ENCODE measurements at places on chromosomes 3 and 15. TPM values are rescaled to one million over a fixed set of nuclear protein-coding genes. Genes with fewer than 3 reads are reported as not detected.

The TMEM212 gene
- not detected for total RNA-seq

The ESYT3 gene
- total RNA-seq: 0.51 TPM

The GOLGA6D gene
- not detected for total RNA-seq

The SPESP1 gene
- total RNA-seq: 4.6 TPM

The LYZL4 gene
- total RNA-seq: not detected

The CX3CR1 gene
- total RNA-seq: under 0.01 TPM

The SPATA12 gene
- not detected for total RNA-seq

The ARL13B gene
- total RNA-seq: 11.6 TPM

GRCh38 chr3:113070681-113071113 lies 79.9 kb downstream of the GTPBP8 start:
- peak; percentile 59 for DNase-seq

DNA sequence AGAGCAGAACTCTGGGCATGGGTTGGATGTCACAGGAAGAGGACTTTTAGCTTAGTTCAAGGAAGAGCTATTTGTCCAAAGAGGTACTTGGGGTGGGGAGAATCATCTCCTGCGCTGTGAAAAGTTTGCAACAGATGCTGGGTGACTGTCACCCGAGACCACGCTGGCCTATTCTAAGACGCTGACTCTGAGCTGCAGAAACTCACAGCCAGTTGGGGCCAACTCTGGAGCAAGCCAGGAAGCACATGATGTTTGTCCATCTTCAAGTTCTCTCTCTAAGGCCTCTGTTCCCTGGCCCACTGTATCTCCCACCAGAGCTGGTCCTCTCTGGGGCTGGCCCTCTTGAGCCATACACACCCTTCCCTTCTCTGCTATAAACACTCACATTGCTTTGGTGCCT lies 17.9 kb upstream of the CDCP1 start:
- no peak for DNase-seq

DNA sequence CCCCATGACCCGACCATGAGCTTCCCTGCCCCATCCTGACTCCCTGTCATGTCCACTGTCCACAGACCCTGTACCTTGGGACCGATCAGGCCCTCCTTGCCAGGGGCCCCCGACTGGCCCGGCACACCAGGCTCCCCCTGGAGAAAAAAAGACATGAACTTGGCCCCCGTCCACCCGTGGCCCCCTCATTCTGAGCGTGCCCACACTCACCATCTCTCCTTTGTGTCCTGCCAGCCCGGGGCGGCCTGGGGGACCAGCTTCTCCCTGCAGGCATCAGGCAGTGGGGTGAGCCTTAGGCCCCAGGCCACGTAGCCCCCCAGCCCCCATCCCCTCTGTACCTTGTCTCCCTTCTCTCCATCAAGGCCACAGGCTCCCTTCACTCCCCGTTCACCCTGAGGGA lies 3.9 kb upstream of the UCN2 start:
- DNase-seq: no peak

DNA sequence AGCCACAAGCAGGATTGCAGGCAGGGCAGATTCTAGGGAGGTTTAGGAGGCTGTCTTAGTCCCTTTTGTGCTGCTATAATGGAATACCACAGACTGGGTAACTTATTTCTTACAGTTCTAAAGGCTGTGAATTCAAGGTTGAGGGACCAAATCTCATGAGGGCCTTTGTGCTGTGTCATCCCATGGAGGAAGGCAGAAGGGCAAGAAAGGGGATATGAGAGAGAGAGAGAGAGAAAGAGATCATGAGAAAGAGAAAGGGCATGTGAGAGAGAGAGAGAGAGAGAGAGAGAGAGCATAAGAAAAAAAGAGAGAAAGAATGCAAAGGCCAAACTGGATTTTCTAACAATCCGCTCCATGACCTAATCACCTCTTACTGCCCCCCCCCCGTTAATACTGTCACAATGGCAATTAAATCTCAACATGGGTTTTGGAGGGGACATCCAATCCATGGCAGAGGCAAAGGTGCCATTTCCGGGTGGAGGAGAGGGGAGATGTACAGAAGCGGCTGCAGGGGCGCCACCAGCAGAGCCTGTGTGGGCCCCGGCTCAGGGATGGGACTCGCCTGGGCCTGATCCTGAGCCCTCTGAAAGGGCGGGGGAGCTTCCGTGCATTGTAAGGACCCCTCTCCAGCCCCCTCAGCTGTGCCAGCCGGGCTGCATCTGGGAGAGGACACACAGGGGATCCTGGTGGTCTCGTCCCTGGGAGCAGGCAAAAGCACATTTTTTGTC lies 20.5 kb downstream of the MRPS11 start:
- no peak for DNase-seq

DNA sequence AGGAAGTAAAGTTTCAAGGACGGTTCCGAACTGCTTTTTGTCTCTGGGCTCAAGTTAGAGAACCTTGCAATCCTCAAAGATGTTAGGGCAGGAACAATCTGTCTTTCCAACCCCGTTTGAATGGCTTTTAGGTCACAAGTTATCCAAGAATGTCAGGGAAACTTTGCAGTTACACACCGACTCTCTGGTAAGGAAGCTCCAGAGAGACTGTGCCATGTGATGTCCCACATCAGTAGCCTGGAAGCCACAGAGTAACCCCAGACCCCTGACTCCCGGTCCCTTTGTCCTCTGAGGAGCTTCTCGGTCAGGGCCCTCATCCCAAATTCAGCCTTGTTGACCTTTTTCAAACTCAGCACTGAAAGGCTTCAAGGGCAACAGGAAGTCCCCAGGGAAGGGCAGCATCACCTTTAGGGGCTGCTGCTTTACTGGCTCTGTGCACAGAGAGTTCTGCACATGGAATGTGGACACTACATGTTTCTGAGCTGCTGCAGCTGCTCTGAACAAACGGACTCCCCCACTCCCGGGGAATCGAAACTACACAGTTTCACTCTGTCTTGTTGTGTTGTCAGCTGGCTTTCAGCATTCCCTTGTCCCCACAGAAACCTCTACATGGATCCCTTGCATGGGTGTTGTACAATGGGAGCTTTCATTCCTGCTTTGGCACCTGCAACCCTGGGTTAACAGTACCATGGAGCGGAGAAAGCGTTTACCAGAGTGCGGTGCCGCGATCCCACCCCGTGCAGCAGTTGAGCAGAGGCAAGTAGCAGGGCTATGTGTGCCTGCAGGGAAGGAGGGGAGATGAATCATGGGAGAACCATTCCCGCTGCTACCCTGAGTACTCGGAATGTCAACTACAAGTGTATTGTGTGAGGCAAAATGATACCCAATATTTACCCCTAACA lies 408.2 kb upstream of the THBS1 start:
- DNase-seq: peak; percentile 73

DNA sequence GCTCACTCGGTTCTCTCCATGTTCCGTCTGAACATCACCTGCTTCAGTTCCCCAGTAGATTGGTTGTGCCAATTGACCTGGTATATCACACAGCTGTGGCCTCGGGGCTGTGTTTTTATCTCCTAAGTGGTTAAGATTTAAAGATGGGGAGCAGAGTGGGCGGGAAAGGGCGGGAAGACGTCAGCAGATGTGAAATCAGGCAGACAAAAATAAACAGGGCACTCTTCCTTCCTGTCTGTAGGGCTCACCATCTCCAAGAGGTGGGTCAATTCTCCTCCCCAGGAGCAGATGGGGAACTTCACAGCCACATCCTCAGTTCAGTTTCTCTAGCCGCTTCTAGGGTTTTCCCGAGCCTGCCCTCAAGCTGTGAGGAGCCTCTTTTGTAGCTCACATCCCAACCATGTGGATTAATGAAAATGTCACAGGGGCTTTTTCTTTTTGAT lies 26.8 kb upstream of the LIMD1 start:
- DNase-seq: no peak

GRCh38 chr15:41583795-41584194 lies 24.8 kb downstream of the TYRO3 start:
- DNase-seq: no peak

DNA sequence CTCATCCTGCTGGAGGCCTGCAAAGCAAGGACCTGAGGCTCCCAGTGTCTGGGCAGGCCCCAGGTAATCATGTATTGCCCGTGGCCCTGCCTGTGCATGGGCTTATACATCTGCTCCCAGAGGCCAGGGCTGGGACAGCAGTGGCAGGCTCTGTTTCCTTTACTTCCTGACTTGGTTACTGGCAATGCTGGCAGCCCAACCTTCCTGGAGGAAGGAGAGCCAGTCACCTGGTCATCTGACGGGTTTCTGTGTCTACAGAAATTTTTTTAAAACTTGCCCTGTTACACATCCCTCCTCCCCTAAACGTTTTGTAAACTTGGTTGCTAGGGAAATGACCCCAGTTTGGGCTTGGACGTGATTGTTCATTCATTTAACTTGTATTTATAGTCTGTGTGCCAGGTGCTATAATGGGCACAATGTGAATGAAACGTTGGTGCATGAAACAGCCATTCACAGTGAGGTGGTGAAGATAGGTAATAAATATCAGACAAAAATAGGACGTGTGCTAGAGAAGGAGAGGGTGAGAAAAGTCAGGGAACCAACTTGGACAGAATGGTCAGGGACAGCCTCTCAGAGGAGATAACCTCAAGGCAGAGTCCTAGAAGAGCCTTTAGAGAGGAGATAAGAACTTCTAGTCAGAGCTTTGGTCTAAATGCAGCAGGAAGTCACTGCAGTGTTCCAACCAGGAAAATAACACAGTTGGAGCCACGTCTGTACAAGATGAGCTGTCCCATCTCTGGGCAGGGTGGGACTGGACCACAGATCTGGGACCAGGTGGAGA lies 14.1 kb downstream of the TEX264 start:
- DNase-seq: no peak

- DNase-seq: no peak
Measured at GRCh38 chr3:23829242-23829934, 23.6 kb downstream of the UBE2E1 start.

GRCh38 chr15:62564886-62565633 lies 400.0 kb upstream of the C2CD4B start:
- DNase-seq: no peak

GRCh38 chr3:197218210-197218609 lies 80.2 kb downstream of the DLG1 start:
- peak; percentile 30 for DNase-seq

- DNase-seq: no peak
Measured at GRCh38 chr3:190323246-190323626, 990 bp upstream of the CLDN1 start.

GRCh38 chr15:69784798-69785566 lies 312.7 kb downstream of the TLE3 start:
- peak; percentile 65 for DNase-seq

GRCh38 chr3:112405845-112406244 lies 72.9 kb downstream of the CD200 start:
- DNase-seq: no peak

- DNase-seq: peak; percentile 79
Measured at GRCh38 chr3:149479621-149480325, 5.3 kb downstream of the TM4SF4 start.

DNA sequence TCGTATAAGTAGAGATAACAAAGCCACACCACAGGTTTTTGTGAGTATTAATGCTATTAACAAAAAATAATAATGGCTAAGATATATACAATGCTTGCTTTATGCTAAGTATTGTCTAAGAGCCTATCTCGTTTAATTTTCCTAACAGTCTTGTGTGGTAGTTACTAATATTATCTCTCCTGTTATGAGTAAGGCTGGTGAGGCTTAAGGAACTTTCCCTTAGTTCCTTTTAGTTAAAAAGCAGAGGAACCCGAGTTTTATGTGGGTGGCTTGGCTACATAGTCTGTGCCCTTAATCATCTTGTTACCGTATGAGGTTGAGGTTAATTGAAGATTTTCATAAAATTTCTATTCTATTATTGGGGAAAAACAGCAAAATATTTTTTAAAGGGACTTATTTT lies 218.4 kb downstream of the SOX2 start:
- DNase-seq: no peak

DNA sequence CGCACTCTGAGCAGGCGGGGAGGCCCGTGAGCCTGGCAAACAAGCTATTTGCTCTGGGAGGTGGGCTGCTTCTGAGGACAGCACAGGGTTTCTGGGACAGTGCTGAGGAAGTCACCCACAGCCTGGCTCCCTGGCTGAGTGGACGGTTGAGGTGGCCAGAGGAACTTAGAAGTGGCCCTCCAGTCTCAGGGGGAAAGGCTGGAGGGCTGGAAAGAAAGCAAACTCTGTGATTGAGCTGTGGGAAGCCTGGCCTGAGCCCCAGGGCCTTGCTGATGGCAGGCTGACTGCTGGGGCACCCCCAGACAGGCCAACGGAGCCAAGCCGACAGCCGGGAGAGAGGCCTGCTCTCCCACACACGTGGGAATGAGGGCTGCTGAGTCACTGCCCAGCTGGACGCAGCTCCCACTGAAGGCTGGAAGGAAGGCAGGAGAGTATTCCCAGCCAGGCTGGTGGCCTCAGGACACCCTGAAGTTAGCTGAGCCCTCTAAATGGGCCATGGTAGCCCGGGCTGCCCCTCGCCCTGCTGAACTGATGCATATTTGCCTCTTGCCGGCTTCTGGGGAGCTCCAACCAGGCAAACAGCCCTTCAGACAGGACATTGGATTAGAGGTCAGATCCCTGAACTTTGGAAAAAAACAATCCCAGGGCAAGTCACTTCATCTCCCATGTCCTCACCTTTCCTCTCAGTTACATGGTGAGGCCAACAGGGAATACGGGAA lies 98.0 kb upstream of the TLE3 start:
- peak; percentile 91 for DNase-seq

GRCh38 chr3:125194061-125194848 lies 18.3 kb downstream of the SLC12A8 start:
- peak; percentile 6 for DNase-seq

GRCh38 chr15:29938361-29939335 lies 116.4 kb upstream of the TJP1 start:
- DNase-seq: peak; percentile 42

GRCh38 chr3:113300596-113300995 lies 89.2 kb downstream of the BOC start:
- no peak for DNase-seq

GRCh38 chr3:150737874-150738679 lies 24.9 kb downstream of the SIAH2 start:
- DNase-seq: peak; percentile 41

DNA sequence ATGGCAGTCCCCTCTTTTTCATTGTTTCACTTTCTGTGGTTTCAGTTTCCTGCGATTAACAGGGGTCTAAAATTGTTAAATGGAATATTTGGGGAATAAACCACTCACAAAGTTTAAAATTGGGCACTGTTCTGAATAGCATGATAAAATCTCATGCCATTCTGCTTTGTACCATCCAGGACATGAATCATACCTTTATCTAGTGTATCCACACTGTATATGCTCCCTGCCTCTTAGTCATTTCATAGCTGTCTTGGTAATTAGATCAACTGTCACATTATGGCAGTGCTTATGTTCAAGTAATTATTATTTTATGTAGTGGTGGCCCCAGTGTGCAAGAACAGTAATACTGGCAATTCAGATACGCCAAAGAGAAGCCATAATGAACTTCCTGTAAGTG lies 734.5 kb downstream of the ZPLD1 start:
- no peak for DNase-seq

DNA sequence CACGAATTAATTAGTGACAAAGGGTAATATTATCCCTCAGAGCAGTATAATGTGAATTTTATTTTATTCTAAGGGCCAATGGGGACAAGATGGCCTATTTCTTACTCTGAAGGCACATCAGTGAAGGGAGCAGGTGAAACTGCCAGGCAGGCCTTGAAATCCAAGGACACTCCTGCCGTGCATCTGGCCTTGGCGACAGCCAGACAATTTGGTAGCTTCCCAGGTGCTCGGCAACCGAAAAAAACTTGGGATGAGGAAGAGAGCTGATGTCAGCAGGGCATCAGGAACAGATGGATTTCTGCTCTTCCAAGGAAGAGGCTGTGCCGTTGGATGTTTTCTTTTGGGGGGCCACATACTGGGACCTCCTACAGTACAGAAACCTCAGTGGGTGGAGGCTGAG lies 83.2 kb upstream of the ADAMTSL3 start:
- DNase-seq: no peak

GRCh38 chr15:74845581-74845980 lies 2.6 kb upstream of the ULK3 start:
- DNase-seq: no peak

GRCh38 chr3:7964899-7965298 lies 536.7 kb upstream of the LMCD1 start:
- no peak for DNase-seq
